H7 (cell line): ENCODE measurements at places on chromosomes 4 and X.

DNA sequence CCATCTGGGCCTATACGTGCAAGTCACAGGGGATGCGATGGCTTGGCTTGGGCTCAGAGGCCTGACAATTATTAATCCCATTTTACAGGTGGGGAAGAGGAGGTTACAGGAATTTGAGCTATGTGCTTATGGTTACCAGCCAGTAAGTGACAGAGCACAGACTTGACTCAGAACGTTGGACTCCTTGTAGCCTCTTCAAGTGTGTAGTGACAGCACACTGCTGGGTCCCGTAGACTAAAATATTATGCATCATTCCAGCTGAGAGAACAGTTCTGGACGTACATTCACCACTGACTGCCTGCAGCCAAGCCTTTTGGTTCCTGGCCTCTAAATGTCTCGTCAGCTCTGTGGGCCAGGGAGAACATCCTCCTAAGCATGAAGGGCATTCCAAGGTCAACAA is 314.5 kb downstream of the GPAT3 start:
- DNase-seq: no peak

DNA sequence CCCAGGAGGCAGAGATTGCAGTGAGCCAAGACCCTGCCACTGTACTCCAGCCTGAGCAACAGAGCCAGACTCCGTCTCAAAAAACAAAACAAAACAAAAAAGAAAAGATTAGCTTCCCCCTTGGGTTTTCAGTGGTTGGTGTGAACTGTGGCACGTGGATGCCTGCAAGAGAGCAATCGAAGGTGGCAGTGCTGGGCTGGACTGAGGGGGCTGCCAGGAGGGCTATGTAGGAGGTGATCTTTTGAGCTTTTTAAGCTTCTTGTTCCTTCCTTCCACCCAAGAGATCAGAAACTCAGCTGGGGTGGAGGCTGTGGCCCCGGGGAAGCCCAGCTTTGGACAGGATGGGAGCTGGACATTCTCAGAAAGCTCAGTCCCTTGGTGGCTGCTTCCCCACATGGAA is 49.6 kb downstream of the PRPS1 start:
- no peak for DNase-seq

DNA sequence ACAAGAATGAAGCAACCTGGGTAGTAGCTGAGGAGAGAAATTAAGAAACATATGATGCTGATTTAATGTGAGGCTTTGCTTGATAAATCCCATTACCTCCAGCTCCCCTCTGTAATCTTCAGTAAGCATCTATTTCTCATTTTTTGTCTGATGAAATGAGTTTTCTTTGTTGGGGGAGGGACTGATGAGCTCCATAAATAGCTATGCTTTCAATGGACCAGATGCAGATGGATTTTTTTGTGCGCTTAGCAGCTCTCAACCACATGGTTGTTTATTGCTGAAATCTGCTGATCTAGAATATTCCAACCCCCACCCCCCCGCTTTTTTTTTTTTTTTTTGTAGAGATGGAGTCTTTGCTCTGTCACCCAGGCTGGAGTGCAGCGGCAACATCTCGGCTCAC is 1082.0 kb downstream of the RAPGEF2 start:
- DNase-seq: no peak

- DNase-seq: no peak
Measured at GRCh38 chr4:27662426-27662825, 801.8 kb downstream of the STIM2 start.

DNA sequence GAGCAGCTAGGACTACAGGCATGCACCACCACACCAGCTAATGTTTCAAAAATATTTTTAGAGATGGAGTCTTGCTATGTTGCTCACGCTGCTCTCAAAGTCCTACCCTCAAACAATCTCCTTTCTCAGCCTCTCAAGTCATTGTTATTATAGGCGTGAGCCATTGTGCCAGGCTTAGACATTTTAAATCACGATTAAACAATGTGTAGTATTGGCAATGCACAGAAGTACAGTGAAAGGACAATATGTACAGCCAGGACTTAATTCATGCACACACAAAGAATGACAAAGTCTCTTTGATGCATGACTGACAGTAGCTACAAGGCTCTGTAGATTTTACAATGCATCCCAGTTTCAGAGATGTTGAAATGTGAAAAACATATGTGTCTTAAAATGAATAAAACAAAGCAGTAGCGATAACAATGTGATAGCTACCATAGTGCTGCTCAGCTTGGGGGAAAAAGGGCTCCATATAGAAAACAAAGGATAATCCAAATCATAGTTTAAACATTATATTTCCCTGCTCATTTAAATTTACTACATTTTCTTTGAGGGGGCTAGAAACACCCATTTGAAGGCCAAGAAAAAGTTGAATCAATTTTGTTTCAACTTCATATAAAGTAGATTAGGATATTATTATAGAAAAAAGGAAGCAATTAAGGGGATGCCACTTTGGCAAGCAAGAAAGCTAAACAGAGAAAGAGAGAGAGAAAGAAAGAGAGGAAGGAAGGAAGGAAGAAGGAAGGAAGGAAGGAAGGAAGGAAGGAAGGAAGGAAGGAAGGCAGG is 272.4 kb upstream of the SMIM31 start:
- DNase-seq: no peak
